Stimulated activated CD8-positive, alpha-beta memory T cell treated with anti-CD3 and anti-CD28 coated beads, Interleukin-2, amount 100 ng/mL, for 1 hour (primary cell): ENCODE measurements at places on chromosomes 4 and X.

- no peak for DNase-seq
Measured at GRCh38 chrX:46912603-46913491, 626 bp downstream of the JADE3 start.

DNA sequence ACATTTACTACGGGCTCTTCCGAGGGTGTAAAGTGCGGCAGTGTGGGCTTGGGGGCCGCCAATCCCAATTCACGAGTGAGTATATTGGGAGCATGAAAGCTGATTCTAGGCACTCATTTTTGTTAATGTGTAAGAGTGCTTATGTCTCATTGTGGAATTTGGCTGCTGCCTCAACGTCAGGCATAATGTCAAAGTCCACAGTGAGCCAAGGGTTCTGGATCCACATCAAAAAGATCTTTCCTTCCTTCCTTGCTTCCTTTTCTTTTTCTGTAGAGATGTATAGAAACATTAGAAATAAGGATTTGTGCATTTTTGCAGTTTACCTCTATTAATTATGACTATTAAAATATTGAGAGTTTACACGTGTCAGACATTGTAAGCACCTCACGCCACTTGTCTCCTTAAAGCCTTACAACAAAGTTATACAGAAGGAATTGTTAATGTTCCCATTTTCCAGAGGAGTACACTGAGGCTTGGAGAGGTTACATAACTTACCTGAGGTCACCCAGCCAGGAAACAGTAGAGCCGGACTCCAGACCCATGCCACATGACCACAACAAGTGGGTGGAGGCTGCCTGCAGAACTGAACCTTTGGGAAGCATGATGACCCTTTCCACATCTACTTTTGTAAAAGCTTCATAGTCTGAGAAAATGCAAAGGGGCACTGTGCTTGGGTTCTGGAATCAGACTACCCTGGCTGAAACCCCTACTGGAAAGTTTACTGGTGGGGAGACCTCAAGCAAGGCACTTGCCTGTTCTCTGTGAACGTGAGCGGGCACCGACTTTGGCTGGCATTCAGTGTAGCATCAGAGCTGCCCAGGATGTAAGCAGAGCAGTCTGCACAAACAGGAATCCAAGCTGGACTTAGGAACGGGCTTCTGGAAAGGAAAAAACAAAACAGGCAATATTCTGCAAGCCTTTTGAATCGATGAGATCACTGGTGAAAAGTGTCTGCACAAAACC lies 761 bp downstream of the CLRN2 start:
- DNase-seq, result no peak

DNA sequence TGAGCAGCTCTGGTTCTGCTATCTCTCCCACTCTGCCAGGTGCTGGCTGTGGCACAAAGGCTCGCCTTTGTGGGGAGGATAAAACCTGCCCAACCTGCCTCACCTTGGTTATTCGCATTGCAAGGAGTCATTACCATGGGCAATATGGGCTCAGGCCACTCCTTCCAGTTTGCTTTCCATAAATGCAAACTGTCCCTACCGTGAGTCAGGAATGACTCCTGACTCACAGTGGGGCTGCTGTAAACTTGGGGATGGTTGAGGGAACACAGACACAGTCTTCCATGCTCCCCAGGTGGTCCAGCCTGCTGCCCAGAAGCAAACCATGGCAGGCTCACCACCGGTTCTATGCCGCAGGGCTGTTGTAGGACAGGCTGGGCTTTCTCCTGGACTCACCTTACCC lies 36.1 kb downstream of the COQ2 start:
- no peak for DNase-seq

GRCh38 chr4:76581077-76581962 lies 146.3 kb downstream of the SHROOM3 start:
- no peak for DNase-seq

GRCh38 chr4:22884157-22884556 lies 191.4 kb downstream of the GBA3 start:
- no peak for DNase-seq

GRCh38 chrX:151754641-151755215 lies 20.2 kb downstream of the CNGA2 start:
- DNase-seq, result no peak

DNA sequence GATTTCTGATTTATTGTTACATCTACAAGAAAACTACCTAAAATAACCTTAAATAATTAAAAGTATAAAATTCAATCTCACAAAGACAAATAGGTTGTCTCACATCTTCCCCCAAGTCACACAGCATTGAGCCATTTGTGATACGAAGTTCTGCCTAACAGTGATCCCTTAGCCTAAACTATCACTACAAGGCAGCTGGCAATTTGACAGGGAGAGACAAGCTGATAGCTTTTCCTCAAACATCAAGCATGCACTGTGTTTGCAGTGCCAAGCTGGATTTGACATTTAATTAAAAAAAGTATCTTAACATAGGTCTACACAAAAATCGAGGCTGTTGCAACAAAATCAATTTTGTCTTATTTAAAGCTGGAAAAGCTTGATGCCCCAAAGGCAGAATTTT lies 464.7 kb upstream of the TRAM1L1 start:
- no peak for DNase-seq

- DNase-seq, result no peak
Measured at GRCh38 chr4:66640233-66640990, 904.9 kb downstream of the CENPC start.

DNA sequence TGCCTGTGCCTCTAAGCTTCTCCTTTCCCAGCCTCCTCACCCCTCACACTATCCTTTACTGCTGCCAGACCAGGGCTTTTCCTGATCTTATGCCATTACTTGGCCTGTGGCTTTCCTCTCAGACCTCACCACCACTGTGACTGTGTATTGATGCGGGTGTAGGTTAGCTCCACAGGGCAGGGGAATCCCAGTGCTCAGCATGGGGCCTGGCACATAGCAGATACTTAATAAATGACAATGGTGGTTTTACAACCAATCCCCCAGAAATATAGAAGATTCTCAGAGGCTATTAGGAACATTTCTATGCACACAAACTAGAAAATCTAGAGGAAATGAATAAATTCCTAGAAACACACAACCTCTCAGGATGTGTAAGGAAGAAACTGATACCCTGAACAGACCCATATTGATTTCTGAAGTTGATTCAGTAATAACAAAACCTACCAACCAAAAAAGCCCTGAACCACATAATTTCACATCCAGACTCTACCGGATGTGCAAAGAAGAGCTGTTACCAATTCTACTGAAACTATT lies 129.6 kb upstream of the QRFPR start:
- no peak for DNase-seq

GRCh38 chrX:119828446-119828845 lies 24.3 kb downstream of the UPF3B start:
- no peak for DNase-seq

GRCh38 chrX:81229229-81229628 lies 27.3 kb downstream of the SH3BGRL start:
- no peak for DNase-seq

- no peak for DNase-seq
Measured at GRCh38 chr4:12144051-12144450, 715.4 kb upstream of the HS3ST1 start.

DNA sequence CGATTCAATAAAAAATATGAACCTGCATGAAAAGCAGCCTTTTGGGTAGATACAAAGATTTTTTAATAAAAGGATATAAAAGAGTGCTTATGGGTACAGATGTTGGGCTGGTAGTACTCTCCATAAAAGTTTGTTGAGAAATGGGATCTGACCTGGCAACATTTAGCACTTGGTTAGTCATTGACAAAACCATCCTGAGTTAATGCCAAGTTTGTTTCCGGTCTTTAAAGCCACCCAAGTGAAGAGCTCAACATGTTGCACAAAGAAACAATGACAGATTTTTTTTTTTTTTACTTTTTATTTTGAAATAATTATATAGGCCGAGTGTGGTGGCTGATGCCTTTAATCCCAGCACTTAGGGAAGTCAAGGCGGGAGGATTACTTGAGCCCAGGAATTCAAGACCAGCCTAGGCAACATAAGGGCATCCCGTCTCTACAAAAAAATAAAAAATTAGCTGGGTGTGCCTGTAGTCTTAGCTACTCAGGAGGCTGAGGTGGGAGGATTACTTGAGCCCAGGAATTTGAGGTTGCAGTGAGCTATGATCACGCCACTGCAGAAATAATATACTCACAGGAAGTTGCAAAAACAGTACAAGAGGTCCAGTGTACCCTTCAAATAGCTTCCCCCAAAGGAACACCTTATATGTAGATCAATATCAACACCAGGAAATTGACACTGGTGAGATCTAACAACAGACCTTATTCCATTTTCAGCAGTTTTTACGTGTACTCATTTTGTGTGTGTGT lies 16.6 kb downstream of the CHST7 start:
- no peak for DNase-seq

- DNase-seq, result no peak
Measured at GRCh38 chr4:38985410-38986100, 46.7 kb downstream of the TMEM156 start.

- DNase-seq, result no peak
Measured at GRCh38 chr4:13627178-13627605, 333 bp downstream of the BOD1L1 start.

DNA sequence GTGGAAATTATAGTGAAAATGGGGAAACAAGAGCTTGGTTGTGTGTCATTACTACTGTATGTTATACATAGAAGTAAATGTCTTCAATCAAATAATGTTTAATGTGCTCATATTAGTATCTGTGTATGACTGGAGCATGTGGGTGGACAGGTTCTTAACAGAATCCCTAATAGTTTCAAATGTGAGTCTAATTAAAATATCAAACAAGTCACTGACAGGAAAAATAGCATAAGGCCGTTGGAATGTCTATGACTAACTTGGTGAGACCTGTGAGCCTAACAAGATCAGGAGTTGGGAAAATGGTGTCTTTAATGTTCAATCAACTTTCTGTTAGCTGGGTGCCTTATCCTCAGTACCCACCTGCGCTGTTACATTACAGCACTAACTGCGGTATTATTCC lies 6.2 kb upstream of the CXCL3 start:
- DNase-seq, result no peak

GRCh38 chrX:16718824-16719333 lies 533 bp upstream of the SYAP1 start:
- DNase-seq, result no peak

- DNase-seq, result no peak
Measured at GRCh38 chr4:123866796-123867195, 470.2 kb downstream of the SPRY1 start.

DNA sequence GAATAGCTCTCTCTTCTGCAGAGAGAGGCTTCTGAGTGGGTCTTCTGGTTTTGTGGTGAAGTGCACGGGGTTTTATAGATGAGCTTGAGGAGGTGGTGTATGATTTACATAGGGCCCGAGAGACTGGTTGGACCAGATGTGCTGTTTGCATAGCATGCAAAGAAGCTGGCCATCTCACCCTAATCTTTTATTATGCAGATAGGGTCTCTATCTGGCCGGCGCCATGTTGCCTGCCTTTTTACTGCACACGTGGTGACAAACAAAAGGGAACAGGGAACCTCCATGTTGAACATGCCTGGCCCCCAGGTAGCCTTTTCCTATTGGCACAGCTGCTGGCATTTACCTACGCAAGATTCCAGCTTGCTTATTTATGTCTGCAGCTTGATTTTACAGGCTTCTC lies 473.3 kb upstream of the FAM47C start:
- no peak for DNase-seq

DNA sequence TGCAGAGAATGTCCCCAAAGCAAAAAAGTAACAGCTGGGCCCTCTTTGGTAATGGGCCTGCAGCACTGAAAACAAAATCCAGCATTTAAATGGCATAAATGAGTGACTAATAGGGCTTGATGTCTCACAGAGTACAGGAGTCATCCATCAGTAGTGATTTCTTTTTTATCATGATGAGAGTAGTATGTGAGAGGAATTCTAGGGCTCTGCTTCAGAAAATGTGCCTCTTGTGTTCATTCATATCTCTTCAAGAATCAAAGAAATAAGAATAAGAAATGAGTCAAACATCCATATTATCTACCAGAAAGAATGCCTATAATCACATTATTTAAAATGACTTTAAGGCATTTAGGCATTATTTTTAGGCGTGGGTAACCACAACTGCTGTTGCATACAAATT lies 792.9 kb upstream of the HTR2C start:
- no peak for DNase-seq

DNA sequence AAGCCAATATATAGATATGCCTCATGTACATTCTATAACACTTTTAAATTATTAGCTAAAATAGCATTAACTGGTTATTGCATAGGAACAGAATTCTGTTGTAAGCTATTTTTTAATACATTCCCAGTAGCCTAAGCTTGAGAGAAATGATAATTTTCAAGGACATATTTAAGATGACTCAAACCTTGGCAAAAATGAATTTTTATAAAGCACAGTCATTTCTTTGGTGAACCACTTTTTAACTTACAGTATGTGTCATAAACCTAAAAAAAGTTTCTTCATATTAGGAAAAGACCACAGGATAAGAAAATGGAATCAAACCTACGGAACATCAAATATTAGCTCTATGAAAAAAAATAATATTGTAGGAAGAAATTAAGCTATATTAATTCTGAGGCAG lies 986.3 kb downstream of the STIM2 start:
- DNase-seq, result no peak

DNA sequence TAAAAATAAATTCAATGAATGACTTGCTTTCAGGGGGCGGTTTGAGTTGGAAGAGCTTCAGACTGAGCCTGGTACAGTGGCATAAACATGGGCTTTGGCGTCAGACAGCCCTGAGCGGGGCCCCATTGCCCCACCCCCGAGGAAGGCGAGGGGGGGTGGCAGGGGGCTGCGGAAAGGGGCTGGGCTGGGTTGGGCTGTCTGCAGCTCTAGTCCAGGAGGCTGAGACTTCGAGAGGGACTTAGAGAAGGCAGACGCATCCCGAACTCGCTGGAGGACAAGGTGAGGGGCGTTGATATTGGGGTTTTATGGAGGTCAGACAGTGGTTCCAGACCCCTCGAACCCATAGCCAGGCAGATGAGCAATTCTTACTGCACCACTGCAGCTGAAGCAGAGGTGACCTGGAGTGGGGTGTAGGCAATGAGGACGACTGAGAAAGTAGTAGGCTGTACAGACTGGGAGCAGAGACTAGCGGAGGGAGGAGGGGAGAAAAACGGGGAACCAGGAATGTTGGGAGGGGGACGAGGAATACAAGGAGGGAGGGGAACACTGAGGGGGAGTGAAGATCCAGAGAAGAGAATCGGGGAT lies at the start of gene MAGED2:
MAGED2 (plus strand) TSS at position 222 of the 585 bp plus-strand sequence. CDS start 1,587 bp downstream, outside the sequence.
- DNase-seq, result peak; percentile 26

- peak; percentile 47 for DNase-seq
Measured at GRCh38 chr4:140150886-140151698, 2.9 kb downstream of the MAML3 start.

GRCh38 chr4:40621592-40622512 lies 7.8 kb downstream of the RBM47 start:
- no peak for DNase-seq

- no peak for DNase-seq
Measured at GRCh38 chrX:55794405-55794804, 76.9 kb downstream of the RRAGB start.

GRCh38 chr4:168485156-168485910 lies 5.0 kb upstream of the DDX60L start:
- DNase-seq, result no peak

DNA sequence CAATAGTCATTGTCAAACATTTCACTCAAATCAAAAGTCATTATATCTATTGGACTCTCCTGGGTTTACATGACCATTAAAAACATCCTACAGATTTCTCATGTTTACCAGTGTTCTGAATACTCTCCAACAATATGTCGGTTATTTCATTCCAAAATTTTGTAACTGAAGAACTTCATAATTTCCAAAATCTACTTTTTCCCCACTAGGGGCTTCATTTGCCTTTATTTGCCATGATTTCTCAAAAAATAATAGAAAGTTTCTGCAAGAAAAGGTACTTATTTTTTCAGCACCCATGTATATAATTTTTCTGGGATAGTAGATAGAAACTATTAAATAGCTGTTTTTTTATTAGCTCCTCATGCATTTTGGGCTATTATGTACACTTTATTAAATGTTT lies 49.0 kb downstream of the PRDM5 start:
- DNase-seq, result no peak

GRCh38 chrX:10526451-10526850 lies 93.9 kb downstream of the MID1 start:
- no peak for DNase-seq
